ENCODE measurements at places on chromosomes 13 and 19. TPM values are rescaled to one million over a fixed set of nuclear protein-coding genes. Genes with fewer than 3 reads are reported as not detected.

Gene GRK1
- total RNA-seq = not detected

GRCh38 chr19:18287836-18288772 lies 6.7 kb upstream of the JUND start:
- DNase-seq = no peak

GRCh38 chr19:7705387-7706187 lies 3.7 kb upstream of the FCER2 start:
- DNase-seq = no peak

DNA sequence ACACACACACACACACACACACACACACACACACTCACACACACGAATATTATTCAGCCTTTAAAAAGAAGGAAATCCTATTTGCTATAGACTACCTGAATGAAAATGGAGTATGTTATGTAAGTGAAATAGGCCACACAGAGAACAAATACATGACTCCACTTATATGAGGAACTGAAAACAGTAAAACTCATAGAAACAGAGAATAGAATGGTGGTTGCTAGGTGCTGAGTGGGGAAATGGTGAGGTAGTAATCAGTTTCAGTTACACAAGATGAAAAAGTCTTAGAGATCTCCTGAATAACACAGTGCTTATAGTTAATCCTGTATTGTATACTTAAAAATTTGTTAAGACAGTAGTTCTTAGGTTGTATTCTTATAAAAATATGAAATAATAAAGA lies 8.2 kb downstream of the ZNF677 start:
- DNase-seq = no peak

DNA sequence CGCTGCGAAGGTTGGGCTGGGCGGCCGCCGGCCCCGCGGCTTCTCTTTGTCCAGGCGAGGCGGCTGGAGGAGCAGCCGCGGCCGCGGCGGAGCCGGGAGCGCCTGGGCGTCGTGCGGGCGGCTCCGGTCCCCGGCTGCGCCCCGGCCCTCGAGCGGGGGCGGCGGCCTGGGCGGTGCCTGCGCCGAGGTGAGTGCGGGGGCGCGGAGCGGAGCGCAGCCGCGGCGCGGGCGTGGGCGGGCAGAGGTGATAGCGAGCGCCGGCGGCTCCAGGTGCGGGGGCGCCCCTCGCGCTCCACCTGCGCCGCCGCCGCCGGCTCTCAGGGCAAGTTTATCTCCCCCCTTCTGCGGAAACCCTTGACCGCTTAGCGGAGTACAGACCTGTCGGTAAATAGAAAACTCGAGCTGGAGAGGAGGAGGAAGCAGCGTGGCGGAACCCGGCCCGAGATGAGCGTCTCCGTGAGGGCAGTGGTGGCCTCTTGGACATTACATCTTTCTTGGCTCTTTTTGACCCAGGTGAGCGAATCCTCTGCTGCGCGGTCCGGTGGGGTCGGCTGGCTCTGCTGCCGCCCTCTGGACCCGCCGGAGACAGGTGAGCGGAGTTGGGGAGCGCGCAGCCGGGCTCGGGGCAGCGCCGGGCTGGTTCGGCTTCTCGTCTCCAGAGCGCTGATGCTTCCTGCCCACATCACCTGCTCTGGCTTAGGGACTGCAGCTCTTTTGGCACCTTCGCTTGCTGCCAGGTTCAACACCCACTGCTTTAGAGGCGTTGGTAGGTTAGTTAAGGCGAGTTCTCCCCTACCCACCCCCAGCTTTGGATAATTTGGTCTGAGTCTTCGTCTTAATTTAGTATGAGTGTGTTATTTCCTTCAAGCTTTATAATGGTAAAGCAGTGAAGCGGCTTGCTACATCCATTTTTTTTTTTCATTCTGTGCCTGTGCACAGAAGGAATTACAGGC lies at the start of gene MTUS2:
Gene MTUS2 (plus strand): TSS at position 241 of the 953 bp plus-strand sequence.
- DNase-seq = no peak

DNA sequence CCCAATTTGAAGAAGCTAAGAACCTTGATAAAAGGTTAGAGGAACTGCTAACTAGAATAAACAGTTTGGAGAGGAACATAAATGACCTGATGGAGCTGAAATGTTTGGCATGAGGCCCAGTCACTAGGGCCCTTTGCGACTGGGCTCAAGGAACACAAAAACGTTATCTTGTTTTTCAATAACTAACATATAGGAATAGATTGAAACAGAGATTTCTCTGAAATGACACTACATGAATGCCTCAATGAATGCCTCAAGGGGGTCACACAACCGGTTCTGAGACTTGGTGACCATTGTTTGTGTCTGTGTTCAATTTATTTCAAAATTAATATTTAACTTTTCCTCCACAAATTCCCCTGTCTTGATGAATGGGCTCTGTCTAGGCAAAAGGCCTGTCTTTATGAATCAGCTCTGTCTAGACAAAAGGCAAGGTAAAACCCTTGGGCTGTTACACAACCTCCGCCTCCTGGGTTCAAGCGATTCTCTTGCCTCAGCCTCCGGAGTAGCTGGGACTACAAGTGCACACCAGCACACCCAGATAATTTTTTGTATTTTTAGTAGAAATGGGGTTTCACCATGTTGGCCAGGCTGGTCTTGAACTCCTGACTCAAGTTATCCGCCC lies 932 bp upstream of the ZNF486 start:
- DNase-seq = no peak

Measured in mesenteric fat pad (tissue), 1 donor.